ENCODE measurements at places on chromosomes 2 and 18. TPM values are rescaled to one million over a fixed set of nuclear protein-coding genes. Genes with fewer than 3 reads are reported as not detected.

Gene MOCOS
- total RNA-seq = 3.3 TPM

Gene CDCA7
- total RNA-seq = 7.5 TPM

Gene NDC80
- total RNA-seq = 68.7 TPM

Gene REG3G
- total RNA-seq = not detected

Gene CD302
- 9.2 TPM for total RNA-seq

Gene LYPD6B
- not detected for total RNA-seq
